ENCODE measurements at places on chromosomes 4 and X.

- DNase-seq, result peak; percentile 42
These were observed 52.8 kb downstream of the GPRIN3 start for GRCh38 chr4:89254847-89255246.

GRCh38 chrX:43564953-43565352 lies 91.1 kb upstream of the MAOA start:
- no peak for DNase-seq

- DNase-seq, result no peak
These were observed 126.5 kb downstream of the KIT start for GRCh38 chr4:54784161-54784671.

DNA sequence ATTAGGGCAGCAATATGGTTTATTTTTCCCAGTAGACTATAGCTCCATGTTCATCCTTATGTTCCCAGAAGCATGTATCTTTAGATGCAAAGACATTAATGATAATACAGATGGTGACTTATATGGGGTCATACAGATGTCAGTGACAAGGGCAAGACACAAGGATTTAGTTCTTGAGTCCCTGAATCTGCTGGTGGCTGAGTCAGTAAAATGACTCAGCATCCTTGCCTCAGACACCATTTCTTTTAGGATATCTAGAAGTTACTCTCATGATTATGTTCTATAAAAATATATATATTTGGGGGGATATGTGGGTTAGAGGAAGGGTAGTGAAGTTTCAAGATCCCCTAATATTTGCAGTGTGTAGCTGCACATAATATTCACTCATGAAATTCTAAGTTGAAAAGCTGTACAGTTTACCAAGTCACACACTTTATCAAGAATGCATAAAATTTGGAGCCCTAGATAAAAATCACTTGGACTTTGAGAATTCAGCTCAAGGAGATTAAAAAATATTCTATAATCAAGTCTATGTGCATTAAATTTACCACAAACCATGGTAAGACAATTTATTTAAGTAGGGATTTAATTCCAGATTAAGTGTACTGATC lies 101.9 kb downstream of the LNX1 start:
- no peak for DNase-seq

GRCh38 chr4:71663780-71664179 lies 120.1 kb downstream of the GC start:
- no peak for DNase-seq

DNA sequence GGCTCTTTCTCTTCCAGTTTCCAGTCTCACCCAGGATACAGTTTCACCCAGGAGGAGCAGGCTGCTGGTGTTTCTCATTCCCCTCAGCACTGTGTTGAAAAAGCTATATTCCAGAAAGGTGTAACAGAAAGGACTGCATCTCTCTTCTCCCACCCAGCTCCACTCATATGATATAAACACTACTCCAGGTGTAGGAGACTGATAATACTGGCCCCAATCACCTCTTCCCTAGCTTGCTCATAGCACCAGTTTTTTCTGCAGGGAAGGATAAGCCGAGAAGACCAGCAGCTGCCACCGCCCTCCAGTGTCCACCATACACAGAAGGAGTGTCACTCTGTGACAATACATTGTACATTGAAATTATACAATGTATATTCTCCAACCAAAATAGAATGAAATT lies 105.5 kb upstream of the STK26 start:
- no peak for DNase-seq

GRCh38 chr4:172688534-172688933 lies 480.1 kb upstream of the GALNT7 start:
- no peak for DNase-seq

DNA sequence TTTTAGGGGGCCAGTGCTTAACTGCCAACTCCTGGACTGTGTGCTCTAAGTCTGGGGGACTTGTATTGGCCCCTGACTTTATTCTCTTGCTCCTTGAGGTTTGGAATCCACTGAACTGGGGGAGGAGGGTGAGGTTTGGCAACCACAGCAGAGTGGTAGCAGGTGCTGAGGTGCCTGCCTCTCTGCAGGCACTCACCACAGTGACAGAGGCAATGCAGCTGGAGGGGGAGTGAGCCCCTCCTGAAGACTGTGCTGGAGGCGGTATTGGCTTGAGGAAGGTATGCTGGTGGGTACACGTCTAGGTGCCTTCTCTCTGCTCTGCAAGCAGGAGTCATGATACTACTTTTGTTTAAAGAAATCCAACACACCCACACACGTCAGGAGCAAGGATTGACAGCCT lies 24.6 kb downstream of the CFAP299 start:
- DNase-seq, result no peak

DNA sequence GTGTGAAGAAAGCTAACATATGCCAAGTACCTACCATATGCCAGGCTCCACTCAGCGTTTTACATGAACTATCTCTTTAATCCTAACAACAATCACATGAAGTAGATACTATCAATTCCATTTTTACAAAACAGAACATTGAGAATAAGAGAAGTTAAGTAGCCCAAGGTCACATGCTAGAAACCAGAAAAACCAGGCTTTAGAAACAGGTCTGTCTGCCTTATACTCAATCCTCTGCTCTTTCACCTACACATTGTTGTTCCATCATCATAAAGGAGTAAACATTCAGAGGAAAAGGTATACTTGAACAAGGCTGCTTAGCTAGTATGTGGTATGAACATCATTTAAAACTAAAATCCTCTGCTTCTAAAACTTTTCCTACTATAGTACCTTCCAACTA lies 42.1 kb downstream of the WDFY3 start:
- no peak for DNase-seq

- DNase-seq, result no peak
These were observed 5.1 kb downstream of the DTHD1 start for GRCh38 chr4:36286481-36286871.

- DNase-seq, result peak; percentile 78
These were observed at the start of gene GDI1 for GRCh38 chrX:154436983-154437752. GDI1 (plus strand) TSS chrX:154437154; CDS start chrX:154437255, 101 bp downstream.

DNA sequence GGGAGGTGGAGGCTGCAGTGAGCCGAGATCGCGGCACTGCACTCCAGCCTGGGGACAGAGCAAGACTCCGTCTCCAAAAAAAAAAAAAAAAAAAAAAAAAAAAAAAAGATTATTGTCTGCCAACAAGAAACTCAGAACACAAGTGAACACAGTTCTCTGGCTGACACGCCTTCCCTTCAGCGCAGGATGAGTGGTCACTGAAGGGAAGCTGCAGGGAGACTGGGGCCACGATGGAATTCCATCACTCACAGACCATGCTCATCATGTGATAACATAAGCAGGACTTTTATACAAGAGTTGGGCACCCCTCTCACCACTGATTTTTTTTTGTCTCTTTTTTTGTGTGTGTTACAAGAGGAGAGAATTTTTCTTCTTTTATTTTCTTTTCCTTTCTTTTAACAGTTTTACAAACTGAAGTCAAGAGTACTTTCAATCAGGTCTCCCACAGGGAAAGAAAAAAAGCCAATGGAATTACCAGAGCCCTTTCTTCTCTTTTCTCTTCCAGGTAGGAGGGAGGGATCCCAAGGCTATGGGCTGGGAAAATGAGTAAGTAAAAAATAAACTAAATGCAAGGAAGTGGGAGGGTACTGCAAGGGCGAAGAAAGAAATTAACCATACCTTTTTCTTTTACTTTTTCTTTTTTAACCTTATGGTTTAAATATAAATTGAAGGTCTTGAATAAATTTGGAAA lies 435.6 kb downstream of the GPM6A start:
- no peak for DNase-seq

DNA sequence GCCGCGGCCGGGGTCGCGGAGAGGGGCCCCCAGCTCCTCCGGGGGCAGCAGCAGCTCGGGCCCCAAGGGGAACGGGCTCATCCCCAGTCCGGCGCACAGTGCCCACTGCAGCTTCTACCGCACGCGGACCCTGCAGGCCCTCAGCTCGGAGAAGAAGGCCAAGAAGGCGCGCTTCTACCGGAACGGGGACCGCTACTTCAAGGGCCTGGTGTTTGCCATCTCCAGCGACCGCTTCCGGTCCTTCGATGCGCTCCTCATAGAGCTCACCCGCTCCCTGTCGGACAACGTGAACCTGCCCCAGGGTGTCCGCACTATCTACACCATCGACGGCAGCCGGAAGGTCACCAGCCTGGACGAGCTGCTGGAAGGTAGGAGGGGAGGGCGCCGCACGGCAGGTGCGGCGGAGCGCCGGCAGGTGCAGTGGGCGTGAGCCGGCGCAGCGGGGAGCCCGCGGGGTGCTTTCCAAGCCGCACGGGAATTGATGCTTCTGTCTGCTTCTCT lies 886 bp downstream of the DCLK2 start:
- peak; percentile 66 for DNase-seq

DNA sequence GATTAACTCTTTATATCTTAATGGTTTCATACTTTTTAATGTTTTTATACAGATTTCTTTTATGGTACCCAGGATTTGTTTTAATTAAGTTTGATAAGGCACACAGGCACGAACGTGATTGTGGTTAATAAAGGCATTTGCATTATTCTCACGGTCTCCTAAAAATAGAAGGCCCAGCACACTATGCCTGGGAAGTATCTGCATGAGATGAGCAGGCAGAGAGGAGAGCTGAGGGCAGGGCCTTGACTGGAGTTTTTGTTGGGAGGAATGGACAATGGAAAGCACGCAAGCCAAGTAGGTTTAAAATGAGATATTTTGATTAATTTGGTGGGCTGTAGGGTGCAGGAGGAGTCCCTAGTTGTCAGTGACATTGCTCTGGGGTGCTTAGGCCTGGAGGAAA lies 1714.3 kb upstream of the PCDH7 start:
- DNase-seq, result no peak

GRCh38 chr4:51931461-51931860 lies 88.5 kb downstream of the DCUN1D4 start:
- no peak for DNase-seq

GRCh38 chr4:139774759-139775487 lies 109.3 kb downstream of the MGST2 start:
- DNase-seq, result no peak

DNA sequence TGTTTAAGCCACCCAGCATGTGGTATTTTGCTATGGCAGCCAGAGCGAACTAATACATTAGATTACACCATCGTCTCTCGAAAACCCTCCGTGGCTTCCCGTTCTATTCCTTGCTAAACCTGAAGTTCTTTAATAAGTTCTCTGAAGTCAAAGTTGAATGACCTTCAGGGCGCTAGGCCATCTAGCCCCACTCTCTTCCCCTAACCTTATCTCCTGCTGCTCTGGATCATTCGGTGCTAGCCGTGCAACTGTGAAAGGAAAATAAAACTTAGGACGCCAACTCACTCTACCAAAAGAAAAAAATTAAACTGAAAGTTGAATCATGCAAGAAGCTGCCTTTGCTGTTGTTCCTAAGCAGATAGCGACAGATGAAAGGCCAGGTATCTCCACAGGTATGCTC lies 40.0 kb downstream of the CHRNA9 start:
- DNase-seq, result no peak

DNA sequence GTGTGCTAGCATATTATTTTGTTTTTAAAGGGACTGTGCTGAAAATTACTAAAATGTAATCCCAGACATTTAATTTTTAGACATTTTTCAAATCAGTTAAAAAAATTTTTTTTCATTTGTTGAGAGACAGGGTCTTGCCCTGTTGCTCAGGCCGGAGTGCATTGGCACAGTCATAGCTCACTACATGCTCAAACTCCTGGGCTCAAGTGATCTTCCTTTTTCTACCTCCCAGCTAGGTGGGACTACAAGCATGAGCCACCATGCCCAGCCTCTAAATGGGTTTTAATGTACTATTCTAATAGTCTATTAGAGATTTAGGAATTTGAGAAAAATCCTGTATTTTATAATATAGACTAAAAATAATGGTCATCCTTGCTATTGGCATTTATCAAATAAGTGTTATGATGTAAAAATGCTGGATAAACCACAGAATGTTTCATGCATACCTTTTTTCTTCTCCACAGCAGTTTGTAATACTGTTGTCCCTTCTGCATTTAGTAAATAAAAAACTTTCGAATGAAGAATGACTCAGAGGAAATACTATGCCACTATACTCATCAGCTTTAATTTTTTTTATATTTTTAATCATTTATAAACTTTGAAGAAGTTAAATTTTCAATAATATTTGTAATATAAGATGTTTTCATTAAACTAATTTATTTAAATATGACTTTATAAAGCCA lies 29.9 kb downstream of the CPEB2 start:
- DNase-seq, result no peak

DNA sequence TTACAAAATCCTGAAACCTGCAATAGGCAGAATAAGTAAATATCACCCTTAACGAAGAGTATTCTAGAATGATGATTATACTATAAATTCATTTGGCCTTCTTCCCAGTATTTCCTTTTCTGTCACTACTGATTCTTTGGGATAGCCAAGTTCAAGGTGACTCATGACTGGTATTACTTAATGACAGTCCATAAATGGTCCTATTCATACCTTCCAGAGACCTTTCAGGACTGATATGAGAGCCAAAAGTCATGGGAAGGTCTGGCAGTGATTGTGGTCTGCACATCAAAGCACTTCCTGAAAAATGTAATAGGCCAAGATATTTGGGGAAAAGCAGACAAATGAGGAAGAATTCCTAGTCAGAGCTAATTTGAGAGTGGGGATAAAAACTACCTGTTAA lies 239.6 kb upstream of the FAM47A start:
- DNase-seq, result no peak

Measured in GM20000 (cell line).